Activated CD4-positive, alpha-beta T cell treated with anti-CD3 and anti-CD28 coated beads, Interleukin-2, Interleukin-4, amounts not matched to agents 100 ng/mL and 50 ng/mL, durations not matched to agents 16 hours and 8 hours (primary cell): ENCODE measurements at places on chromosomes 3 and 15.

- no peak for DNase-seq
Measured at GRCh38 chr3:42708611-42709151, 6.1 kb upstream of the HHATL start.

DNA sequence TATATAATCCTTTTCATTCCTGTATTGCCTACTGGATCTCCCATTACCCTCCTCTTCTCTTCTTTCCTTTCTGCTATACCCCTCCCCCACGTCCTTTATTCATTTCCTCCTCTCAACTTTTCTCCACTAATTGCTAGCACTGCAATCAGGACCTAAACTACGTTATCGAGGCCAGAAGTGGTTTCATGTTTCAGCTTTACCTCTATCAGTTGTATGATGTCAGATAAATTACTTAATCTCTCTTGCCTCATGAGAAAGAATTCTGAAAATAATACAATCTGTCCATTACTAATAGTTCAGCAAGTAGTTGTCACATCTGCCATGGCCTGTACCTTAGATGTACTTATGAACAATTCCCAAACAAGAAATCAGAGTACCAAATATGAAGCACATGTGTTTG, 10.6 kb downstream of the POPDC2 start:
- no peak for DNase-seq

DNA sequence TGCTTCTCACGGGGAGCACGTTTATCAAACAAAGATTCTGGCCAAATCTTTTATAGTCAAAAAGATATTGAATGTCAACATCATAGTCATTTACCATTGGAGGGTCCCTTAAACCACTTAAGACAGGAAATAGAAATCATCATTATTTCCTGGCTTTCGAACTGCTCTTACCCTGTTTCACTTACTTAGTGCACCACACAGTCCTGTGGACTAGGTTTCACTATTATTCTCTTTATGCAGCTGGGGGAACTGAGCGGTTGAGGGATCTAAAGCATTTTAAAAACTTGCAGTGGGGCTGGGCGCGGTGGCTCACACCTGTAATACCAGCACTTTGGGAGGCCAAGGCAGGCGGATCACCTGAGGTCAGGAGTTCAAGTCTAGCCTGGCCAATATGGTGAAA, 13.7 kb upstream of the TPRG1 start:
- no peak for DNase-seq

- no peak for DNase-seq
Measured at GRCh38 chr3:41370307-41370706, 171.0 kb downstream of the CTNNB1 start.

DNA sequence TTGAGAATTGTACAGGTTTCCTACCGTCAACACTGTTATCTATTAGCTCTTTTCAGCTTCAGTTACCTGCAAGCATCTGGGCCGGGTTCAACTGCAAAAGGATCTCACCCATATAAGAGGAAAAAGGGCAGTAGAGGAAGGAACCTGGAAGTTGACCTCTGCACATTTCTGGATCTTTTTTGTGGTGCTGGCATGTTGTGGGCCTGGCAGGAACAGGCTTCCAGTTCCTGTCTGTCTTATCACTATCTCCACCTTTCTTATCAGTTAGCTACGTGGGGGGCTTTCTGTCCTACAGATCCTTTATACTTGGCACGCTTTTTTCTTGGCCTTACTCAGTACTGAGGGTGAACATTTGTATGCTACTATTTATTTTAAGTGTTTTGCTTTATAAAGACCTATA, 42.2 kb upstream of the TJP1 start:
- no peak for DNase-seq

GRCh38 chr3:28924744-28925360, 356.0 kb upstream of the RBMS3 start:
- peak; percentile 40 for DNase-seq

- DNase-seq = no peak
Measured at GRCh38 chr15:52278135-52278534, 17.5 kb downstream of the MYO5C start.

DNA sequence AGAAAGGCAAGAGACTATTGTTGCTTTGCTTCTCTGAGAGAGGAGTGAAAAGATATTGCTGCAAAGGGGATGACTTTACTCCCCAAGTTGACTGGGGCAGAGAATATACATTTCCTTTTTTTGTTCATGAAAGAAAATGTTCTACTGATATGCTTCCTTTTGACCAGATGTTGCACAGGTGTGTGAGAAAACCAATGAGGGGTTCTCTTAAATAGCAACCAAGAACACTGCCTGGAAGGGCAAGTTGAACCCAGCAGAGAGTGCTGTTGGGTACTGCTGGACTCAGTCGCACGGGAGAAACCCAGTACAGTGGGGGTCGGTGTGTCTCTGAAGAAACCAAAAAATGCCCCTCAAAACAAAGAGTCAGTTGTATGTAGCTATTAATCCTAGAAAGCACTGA, 101.2 kb downstream of the CHST2 start:
- DNase-seq = no peak

GRCh38 chr3:49263159-49263889, 13.7 kb downstream of the C3orf62 start:
- DNase-seq = no peak

- no peak for DNase-seq
Measured at GRCh38 chr3:13268961-13269441, 151.1 kb downstream of the NUP210 start.

- no peak for DNase-seq
Measured at GRCh38 chr15:33005582-33005981, 188.9 kb downstream of the FMN1 start.

DNA sequence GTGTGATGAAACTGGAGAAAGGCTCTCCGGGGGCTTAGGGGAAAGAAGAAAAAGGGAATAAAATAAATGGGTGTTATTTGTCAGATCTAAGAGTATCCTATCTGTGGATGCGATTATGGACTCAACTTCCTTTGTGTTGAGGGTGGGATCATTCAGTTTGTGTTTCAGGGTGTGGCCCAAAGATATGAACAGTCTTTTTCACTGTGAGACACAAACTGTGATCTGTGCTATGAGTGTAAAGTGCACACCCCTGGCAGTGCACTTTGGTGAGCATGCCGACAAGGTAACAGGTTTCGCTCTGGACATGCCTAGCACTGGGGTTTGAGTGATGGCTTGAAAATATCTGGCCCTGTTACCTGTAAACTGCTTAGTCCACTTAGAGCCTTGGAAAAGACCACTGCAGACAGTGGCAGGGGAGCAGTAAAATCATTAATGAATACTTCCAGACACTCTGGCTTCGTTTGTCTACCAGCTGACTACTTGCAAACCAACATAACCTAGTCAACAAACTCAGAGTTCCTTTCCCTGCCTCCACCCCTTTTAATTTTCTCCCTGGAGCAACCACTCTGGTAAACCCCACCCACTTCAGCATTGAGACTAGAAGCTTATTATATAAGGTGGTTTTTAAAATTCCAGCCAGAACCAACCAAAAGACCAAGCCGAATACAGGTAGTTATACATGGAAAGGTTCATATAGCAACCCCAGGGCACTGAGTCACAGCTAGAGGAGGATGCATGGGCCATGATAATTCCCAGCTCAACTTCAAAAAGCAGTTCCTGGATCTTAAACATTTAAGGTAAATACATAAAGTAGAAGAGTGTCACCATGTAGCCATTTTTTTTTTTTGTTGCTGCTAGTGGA, 55.1 kb downstream of the TAMM41 start:
- no peak for DNase-seq

DNA sequence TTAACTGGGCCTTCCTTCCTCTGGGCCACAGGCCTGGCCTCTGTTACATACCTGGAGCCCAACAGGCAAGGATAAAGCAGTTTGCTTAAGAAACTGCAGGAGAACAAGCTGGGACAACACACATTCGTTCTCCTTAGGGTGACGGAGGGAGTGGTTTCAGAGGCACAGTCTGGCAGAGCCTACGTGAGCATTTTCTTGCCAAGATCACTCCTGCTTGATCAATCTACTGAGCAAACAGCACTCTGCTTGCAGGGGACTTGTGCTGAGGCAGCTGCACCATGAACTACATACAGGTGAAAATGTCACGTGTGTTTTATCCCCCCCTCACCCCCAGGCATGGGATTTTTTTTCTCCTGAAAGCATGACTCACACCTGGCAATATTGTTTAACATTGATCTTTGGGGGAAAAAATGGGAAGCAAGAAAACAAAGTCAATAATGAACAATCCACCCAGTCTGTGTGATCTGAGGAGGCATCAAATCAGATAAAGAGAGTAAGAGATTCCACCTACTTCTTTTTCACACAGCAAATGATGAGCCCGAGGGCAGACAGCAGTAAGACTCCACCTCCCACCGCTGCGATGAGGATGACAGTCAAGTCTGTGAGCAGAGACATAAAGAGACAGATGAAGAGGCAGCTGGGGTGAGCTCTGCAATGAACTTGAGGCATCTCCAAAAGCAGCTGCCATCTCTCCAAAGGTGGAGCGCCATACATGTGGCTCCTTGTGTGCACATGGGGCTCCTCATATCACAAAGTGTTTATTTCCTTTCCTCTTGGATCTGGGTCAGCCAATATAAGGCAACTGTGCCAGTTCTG, 57.4 kb downstream of the CDCP1 start:
- no peak for DNase-seq

GRCh38 chr3:100082714-100083113, 31.6 kb downstream of the FILIP1L start:
- no peak for DNase-seq

DNA sequence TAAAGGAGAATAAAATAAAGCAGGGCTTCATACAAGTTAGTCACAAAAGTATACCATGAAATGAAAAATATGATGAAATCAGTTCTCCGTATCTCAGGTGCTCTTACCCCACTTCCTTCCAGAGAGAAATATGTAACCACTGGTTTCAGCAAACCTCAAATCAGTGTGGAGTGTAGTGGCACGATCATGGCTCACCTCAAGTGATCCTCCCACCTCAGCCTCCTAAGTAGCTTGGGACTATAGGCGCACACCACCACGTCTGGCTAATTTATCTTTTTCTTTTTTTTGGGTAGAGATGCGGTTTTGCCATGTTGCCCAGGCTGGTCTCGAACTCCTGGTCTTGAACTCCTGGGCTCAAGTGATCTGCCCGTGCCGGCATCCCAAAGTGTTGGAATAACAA, 24.2 kb downstream of the DENND4A start:
- DNase-seq = peak; percentile 57

DNA sequence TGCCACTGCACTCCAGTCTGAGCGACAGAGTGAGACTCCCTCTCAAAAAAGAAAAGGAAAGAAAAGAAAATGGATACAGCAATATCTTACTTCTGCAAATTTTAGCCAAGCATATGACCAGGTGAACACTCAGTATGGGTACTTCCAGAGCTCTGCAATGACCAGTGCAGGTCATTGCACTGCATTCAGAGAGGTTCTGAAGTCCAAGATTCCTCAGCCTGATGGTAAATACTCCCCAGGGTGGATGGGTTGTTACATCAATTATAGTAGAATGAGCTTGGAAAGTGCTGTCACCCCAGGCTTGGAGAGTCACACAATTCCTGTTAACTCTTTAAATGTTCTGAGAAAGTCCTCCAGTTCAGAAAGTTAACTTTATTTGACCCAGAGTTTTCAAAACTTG, 103.7 kb downstream of the RPLP1 start:
- DNase-seq = no peak

- DNase-seq = no peak
Measured at GRCh38 chr15:40936709-40937666, 7.8 kb downstream of the DLL4 start.

DNA sequence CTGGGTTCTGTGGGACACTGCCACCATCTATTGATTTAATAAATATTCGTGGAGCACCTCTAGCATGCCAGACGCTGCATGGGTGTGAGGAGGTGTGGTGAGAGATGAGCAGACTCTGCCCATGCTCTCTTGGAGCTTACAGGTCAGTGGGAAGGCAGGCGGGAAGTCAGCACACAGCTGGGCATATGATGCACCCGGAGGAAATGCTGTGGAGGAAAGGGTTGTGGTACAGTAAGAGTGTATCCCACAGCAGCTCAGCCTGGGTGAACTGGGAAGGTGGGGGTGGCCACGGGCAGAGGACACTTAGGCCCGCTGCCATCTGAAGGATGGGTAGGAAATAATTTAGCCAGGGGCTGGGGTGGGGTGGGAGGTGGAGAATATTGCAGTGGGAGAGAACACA, 392.1 kb downstream of the CACNA2D3 start:
- no peak for DNase-seq

GRCh38 chr15:82875411-82876003, 66.1 kb downstream of the WHAMM start:
- no peak for DNase-seq
